Activated T-helper 9 cell treated with anti-CD3 and anti-CD28 coated beads, Interleukin-2, amount 50 U/mL, for 16 hours (primary cell): ENCODE measurements at places on chromosomes 11 and 22.

DNA sequence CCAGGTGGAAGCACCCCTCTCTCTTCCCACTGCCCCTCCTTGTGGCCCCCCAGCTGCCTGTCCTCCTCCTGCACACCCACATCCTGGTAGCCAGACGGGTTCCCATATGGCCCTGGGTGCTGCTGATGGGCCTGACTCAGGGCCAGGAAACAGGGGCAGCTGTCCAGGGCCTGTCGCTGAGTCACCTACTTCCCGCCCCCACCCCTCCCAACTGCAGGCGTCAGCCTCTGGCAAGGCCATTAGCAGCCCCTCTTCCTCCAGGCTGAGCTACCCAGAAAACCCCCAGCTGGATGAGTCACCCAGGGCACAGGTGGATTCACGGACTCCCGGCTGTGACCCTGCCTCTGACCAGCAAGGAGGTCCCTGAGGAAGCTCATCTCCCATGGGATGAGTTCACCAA is 6.9 kb upstream of the GAL start:
- no peak for DNase-seq

GRCh38 chr22:49016909-49017481 is 810.7 kb downstream of the BRD1 start:
- DNase-seq, result no peak

GRCh38 chr11:134164490-134165370 is 59.0 kb downstream of the NCAPD3 start:
- DNase-seq, result no peak

GRCh38 chr11:46216019-46216764 is 61.3 kb upstream of the CREB3L1 start:
- DNase-seq, result no peak

DNA sequence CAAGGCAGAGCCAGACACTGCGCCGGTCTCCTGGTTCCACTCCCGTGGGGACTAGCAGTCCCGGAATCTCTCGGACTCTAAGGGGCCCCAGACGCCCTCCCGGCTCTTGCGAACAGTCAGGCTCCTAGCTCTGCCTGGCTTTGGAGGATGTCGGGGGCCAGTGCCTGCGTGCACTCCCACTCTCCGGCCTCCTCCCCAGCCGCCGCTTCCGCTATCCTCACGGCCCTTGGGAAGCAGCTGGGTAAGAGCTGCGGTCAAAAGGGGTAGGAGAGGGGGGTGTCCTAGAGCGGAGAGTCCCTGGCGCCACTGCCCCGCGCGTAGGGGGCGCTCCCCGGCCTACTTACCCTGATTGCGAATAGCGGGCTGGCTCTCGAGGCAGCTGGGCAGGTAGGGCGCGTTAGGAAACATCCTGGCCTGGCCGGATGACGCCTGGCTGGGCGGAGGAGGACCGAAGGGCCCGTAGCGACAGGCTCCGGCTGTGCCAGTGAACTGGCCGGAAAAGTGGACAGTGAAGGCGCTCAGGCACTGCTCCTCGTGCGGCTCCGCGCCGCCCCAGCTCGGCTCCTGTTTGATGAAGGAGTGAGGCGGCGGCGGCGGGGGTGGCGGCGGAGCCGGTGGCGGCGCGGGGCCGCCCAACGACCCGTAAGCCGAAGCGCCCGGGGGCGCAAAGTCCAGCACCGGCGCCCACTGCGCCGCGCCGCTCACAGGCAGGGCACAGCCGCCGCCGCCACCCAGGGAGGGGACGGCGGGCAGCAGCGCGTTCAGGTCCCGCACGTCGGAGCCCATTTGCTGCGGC is 785 bp downstream of the WT1 start:
- DNase-seq, result no peak

GRCh38 chr11:134527382-134528243 is 115.6 kb upstream of the B3GAT1 start:
- DNase-seq, result no peak
